Adrenal gland (tissue), 19 donors: ENCODE measurements at places on chromosomes 7 and 10. TPM values are rescaled to one million over a fixed set of nuclear protein-coding genes. Genes with fewer than 3 reads are reported as not detected.

DNA sequence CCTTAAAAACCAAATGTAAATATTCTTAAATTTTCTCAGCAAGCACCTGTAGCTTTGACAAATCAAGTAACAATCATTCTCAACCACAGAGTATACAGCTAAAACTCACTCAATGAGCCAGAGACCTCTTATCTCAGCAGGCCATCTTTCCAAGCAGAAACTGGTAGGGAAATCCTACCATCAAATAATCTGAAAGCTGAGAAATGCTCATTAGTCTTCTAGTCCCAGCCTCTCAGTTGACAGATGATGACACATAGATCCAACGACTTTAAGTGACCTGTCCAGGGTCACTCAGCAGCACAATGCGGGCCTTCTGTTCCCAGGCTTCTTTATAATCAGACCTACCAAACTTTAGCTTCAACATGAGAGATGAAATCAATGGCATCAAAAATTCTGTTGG, 184.6 kb downstream of the SGMS1 start:
- H3K4me3 ChIP-seq, result no peak overlapping the region
- no peak overlapping the region for H3K27ac ChIP-seq
- DNase-seq, result no peak
- no peaks in the 10 kb centered on the region for H3K36me3 ChIP-seq
- no peaks in the 10 kb centered on the region for H3K27me3 ChIP-seq
- H3K4me1 ChIP-seq, result no peaks in the 10 kb centered on the region

The STK17A gene
- 14.2 TPM for polyA plus RNA-seq

The AKR1C2 gene
- polyA plus RNA-seq, result 11.9 TPM

DNA sequence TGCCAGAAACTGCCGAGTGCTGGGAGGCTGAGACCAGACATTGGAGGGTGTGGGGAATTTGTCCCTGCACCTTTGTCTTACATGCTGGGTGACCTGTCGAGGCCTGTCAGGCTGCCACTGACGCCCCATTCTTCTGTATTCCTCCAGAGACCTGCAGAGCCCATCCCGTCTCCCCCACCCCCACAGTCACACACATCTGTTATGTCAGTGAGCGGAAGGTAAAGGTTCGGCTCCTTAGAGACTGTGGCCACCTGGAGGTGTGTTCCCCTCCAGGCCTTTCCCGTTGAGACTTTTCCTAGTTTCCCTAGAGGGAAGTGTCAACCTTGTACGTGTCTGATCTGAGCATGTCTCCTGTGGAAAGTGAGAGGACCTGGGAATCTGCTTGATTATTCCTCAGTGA, 84.5 kb downstream of the ATXN7L1 start:
- no peaks in the 10 kb centered on the region for H3K27me3 ChIP-seq
- no peak for DNase-seq
- H3K36me3 ChIP-seq, result no peaks in the 10 kb centered on the region
- H3K4me1 ChIP-seq, result peaks cover 26% of the 10 kb centered on the region

DNA sequence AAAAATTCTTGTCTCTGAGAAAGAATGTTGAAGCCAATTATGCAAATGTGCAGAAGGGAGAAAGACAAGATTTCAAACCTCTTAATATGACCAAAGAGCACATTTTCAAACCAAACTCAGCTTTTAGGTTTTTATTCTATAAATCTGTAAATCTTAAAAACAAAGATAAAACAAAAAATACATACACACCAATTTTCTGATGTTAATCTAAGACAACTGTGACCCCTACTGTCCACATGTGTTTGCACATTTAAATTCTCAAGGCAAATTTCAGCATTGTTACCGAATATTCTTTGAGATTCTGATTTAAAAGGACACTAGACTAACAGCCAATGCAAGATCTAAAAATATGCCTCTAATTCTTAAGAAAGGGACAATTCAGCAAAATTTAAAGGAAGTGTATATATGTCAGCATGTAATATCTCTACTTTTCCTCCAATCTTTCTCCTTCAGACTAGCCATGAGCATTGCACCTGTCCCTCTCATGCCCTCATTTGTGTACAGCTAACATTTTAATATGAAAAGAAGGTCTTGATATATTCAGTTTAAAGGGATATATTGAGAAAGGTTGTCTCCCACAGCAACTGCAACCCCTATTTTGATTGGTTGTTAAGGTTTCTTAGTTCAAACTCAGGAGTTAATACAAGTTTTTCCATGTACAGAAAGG, 417.9 kb downstream of the IPMK start:
- no peak overlapping the region for H3K27ac ChIP-seq
- H3K4me1 ChIP-seq, result no peaks in the 10 kb centered on the region
- no peaks in the 10 kb centered on the region for H3K27me3 ChIP-seq
- H3K4me3 ChIP-seq, result no peak overlapping the region
- DNase-seq, result no peak
- no peaks in the 10 kb centered on the region for H3K36me3 ChIP-seq

DNA sequence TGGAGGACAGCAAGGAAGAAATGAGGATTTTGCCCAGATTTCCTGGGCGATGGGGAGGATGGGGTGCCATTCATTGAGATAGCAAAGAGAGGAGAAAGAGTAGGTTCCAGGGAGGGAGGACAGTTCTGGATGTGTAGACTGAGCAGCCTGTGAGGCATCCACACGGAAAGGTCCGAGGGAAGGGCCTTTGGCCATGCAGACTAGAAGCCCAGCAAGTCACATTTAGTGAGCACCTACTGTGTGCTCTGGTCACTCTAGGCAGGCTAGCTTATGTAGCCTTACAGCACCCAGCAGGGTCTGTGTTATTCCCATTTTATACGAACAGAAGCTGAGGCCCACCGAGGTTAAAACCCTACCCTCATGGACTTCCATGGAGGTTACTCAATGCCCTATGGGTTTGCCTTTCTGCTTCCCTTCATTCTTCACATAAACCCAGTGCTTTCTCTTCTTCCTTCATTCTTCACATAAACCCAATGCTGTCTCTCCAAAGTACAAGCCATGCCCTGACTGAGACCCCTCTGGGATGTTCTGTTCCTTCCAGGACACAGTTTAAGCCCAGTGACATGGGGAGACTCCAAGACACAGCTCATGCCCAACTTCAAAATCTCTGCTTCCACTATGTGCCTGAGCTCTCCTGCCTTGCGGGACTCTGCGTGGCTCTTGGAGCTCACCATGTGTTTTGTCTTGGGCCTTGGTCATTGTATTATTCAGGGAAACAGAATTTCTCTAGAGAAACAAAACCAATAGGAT, 13.7 kb downstream of the IL2RA start:
- no peak overlapping the region for H3K4me3 ChIP-seq
- H3K27me3 ChIP-seq, result no peaks in the 10 kb centered on the region
- H3K27ac ChIP-seq, result no peak overlapping the region
- peaks cover 12% of the 10 kb centered on the region for H3K4me1 ChIP-seq
- DNase-seq, result no peak

DNA sequence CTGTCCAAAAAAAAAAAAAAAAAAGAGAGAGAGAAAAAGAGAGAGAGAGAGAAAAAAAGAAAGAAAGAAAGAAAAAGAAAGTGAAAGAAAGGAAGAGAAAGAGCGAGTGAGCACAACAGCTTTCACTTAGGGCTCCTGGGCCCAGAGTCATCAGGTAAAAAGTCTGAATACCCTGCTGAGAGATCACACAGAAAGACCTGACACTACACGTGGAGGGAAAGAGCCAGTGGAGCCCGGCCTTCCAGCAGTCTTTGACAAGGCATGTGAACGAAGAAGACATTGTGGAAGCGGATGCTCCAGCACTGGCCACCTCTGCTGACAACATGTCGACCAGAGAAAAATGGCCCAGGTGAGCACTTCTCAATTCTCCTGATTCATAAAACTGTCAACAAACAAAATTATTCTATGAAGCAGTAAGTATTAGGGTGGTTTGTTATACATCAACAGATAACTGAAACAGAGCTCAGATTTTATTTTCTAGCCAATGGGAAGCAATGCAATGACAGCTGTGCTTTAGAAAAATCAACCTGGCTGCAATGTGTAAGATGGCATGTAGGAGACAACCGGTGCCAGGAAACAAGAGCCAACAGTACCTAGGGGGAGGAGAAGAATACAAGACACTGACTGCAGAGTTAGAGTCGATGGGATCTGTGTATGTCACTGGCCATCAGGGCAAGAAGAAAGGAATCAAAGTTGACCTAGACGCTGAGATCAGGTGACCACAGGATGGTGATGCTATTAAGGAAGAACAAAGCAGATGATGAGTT, 4.4 kb downstream of the RNF216 start:
- H3K4me1 ChIP-seq, result no peaks in the 10 kb centered on the region
- H3K27ac ChIP-seq, result no peak overlapping the region
- no peaks in the 10 kb centered on the region for H3K27me3 ChIP-seq
